A673 (cell line): ENCODE measurements at places on chromosomes 2 and 18. TPM values are rescaled to one million over a fixed set of nuclear protein-coding genes. Genes with fewer than 3 reads are reported as not detected.

NEU4 gene
- 38.5 and 48.4 TPM in 2 replicates for total RNA-seq

GALNT13 gene
- total RNA-seq, result not detected in 2 replicates

CD8B2 gene
- total RNA-seq, result not detected in 2 replicates

DNA sequence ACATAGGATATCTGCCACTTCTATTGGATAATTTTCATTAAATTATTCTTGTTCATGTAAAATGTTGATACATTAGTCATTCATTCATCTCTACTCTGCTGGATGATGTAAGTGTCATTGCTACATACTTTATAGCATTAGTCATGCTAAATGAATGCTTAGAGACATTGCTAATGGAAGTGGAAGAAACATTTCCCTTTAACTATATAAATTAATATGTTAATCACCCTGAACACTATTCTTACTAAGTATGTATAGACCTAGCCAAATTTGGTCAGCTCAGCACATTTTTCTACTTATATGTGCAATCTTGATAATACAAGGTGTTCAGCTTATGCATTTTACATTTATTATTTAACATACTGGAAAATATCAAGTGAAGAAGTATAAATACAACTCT is 160.2 kb downstream of the DPP4 start:
- H3K36me3 ChIP-seq, result no peaks in the 10 kb centered on the region
- H3K27ac ChIP-seq, result no peak overlapping the region
- H3K27me3 ChIP-seq, result peaks cover 11% of the 10 kb centered on the region
- peaks cover 9% of the 10 kb centered on the region for H3K4me1 ChIP-seq
- no peak overlapping the region for H3K4me3 ChIP-seq
- DNase-seq, result peak; percentile 71

DNA sequence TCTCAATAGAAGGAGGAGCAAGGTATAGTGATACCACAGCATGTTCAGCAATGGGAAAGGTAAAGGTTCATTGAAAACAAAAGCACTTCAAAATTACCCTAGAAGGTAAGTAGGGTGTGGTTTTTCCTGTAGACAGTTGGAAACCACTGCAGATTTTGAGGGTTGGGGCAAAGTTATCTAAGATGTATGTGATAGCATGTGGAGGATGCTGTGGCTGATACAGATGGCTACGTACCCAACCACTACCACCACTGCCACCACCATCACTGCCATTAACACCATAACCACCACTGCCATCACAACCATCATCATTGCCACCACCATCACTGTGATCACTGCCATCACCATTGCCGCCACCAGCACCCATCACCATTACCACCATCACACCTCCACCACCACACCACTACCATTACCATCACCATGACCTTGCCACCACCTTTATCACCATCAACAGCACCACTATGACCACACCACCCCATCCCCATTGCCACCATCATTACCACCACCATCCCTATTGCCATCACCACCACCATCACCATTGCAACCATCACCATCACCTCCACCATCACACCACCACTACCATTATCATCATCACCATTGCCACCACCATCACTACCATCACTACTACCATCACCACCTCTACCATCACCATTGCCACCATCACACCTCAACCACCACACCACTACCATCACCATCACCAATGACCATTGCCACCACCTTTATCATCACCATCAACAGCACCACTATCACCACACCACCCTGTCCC is 3.7 kb downstream of the TMSB10 start:
- peaks cover 9% of the 10 kb centered on the region for H3K36me3 ChIP-seq
- DNase-seq, result no peak
- peaks cover 13% of the 10 kb centered on the region for H3K4me1 ChIP-seq
- H3K27ac ChIP-seq, result no peak overlapping the region
- no peak overlapping the region for H3K4me3 ChIP-seq

DNA sequence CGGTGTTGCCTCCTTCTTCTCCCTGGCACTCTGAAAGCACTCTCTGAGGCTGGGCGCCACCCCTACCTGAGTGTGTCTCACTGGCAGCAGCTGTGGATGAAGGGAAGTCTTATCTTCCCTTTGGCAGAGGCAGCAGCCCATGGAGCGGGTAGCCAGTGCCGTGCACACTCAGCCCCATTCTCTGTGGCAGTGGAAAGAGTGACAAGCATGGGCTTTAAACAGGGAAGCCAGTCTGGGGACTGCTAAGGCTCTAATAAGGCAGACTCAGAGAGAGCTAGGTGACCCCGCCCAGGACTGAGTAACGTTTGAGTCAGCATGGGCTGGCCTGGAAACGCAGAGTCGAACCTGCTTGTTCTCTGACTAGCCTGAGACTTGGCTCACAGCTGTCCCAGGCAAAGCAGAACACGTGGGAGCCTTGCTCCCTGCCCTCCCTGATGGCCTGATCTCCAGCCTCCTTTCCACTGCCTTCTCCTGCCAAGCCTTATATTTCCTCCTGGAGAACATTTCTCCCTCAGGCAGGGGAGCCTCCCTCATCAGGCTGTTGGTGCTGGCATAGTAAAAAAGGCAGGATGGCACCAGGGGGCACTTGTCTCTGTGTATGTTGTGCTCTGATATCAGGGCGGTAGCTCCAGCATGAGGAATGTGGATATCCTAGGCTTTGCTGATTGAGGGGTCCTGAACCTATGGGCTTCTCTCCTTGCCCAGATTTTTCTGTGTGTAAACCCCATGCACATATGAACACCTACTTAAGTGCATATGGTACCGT is 93.9 kb upstream of the LGALSL start:
- peaks cover 7% of the 10 kb centered on the region for H3K27me3 ChIP-seq
- H3K27ac ChIP-seq, result no peak overlapping the region
- H3K4me1 ChIP-seq, result no peaks in the 10 kb centered on the region

DNA sequence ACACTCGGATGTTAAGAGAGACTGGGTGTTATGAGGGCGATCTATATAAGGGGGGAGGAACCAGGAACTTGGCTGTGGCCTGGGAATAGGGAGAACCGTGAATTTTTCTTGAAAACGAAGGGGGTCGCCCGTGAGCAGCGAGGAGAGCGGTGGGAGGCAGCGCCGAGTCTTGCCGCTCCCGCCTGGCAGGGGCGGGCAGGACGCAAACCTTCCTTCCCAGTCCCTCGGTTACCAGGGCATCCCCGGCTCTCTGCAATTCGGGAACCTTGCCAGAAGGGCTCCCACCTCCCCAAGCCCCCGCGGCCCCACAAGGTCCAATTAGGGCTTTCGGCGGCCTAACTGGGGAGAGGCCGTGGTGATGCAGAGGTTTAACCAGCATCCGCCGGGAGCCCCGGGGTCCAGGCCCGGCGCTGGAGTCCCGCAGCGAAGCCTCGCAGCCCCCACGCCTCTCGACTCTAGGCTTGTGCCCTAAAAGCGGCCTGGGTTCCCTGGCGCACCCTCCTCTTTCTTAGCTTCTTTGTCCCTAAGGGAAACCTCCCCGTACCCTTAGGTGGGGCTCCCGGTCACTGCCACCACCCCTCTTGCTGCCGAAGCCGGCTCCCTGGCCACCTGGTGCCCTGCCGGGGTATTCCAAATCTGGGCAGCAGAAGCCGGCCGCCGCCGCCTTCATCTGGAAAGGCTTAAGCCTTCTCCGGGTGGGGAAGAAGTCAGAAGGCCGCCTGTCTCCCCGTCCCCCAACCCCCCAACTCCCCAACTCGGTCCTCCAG is 680 bp upstream of the FHOD3 start:
- H3K4me3 ChIP-seq, result peak overlapping the region; percentile 35
- peaks cover 5% of the 10 kb centered on the region for H3K4me1 ChIP-seq
- no peak overlapping the region for H3K27ac ChIP-seq
- peak; percentile 64 for DNase-seq
